ENCODE measurements at places on chromosomes 6 and 20.

- peak; percentile 29 for DNase-seq
These were observed 224.8 kb downstream of the SYNDIG1 start for GRCh38 chr20:24694157-24694726.

GRCh38 chr6:54718541-54719023, 128.0 kb upstream of the FAM83B start:
- DNase-seq: no peak

DNA sequence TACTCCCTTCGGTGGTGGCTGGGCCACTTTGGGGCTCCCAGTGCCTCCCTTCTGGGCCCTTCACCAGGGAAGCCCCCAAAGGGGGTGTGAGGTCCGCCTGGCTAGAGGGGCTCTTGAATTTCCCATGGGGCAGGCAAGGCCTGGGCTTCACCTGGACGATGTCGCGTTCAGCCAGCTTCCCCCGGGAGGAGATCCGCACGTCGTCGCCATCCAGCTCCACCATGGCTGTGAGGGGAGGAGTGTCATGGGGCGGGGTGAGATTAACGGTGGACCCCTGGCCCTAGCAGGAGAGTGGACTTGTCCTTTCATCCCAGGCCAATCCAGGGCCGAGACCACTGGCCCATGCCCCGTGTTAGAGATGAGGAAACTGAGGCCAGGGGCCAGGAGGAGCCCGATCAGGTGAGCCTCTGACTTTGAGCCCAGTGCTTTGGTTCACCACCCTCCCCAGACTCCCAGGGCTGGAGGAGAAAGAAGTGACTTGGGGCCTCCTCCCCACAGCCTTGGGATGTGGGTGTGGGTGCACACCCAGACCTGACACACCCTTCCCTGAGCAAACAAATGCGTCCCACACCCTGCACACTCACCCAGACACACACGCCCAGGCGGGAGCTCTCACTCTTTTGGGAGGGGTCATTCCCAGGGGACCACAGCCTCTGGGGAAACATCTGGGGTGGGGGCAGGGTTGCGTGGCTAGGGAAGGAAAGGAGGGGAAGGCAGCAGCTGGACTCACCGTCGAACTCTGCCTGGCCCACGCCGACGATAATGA, 46.1 kb downstream of the RAB44 start:
- no peak for DNase-seq

DNA sequence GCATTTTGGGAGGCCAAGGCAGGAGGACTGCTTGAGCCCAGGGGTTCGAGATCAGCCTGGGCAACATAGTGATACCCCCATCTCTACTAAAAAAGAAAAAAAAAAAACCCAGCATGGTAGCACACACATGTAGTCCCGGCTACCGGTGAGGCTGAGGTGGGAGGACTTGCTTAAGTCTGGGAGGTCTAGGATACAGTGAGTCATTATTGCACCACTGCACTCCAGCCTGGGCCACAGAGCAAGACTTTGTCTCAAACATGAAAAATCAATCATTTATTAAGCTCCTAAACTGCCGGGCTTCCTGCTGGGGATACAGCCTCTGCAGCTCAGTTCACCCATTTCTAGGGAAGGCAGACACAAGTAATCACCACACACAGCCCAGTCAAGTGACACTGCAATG, 7.3 kb upstream of the USP45 start:
- no peak for DNase-seq

DNA sequence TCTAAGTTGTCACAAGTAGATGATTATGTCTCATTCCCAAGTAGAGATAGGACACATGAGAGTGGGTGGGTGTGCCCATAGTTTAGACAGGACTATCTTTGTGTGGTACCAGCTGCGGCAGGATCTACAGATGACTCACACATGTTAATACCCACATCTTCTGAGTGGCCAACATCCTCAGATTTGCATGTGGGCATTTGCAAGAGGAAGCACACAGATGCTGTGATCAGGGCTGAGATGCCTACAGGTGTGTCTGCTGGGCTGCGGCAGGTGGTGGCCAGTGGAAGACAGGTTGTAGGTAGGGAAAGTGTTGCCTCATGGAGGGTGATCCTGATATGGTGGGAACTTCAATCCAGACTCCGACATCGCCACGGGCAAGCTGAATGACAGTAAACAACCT, 50.8 kb downstream of the UTRN start:
- DNase-seq: no peak

- no peak for DNase-seq
These were observed 14.3 kb upstream of the ZC3H12D start for GRCh38 chr6:149499066-149499465.

GRCh38 chr6:12935637-12936036, 219.1 kb downstream of the PHACTR1 start:
- no peak for DNase-seq

DNA sequence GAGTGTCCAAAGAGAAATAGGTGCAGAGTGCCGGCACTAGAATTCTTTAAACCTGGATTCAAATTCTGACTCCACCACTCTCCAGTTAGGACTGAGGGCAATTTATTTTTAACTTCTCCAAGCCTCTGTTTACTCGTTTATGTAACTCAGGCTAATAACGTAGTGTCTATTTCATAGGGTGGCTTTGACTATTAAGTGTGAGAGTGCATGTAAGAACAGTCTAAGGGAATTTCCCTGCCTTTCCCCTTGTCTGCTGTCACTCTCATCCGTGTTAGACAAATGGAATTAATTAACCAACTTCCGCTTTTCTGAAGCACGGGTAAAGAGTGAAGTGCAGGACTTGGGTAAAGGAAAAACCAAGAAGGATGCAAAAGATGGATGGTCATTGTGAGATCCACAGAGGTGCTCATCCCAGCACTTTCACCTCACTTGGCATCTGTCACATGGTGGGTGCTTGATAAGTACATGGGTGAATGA, 4.1 kb upstream of the ZKSCAN8 start:
- DNase-seq: peak; percentile 12

GRCh38 chr6:158854214-158855101, 35.3 kb upstream of the EZR start:
- DNase-seq: no peak

GRCh38 chr20:61360296-61360695, 108.2 kb downstream of the CDH4 start:
- no peak for DNase-seq

- DNase-seq: no peak
These were observed 64.4 kb downstream of the SMPDL3A start for GRCh38 chr6:122853259-122853995.

GRCh38 chr6:90107771-90108282, 188.8 kb downstream of the BACH2 start:
- no peak for DNase-seq

- DNase-seq: no peak
These were observed 36.4 kb upstream of the MC3R start for GRCh38 chr20:56212091-56212490.

DNA sequence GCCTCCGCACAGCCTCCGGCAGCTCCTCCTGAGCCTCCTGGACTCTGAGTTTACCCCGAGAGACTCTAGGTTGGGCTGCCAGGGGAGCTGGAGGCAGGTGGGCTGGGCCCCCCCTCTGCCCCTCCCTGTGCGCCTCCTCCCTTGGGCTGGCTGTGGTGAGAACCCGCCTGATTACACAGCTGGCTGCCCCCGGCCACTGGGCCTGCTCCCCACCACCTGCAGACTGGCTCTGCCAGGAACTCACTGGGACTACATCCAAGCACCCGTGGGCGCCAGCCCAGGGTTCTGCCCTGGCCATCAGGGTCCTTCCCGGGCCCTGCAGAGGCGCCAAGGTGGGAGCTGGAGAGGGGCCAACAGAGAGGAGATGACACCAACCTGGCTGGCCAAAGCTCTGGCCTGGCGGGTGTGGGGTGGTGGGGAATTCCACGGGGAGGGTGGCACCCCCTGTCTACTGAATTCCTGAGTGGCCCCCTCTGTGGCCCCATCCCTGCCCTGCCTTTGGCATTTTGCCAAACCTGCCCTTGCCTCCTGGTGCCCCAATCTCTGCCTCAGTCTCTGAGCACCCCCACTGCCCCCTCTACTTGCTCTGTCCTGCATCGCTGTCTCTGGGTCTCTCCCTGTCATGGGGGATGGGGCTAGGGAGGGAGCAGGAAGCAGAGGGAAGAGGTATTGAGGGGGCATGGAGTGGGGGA, 21.9 kb upstream of the CDH22 start:
- no peak for DNase-seq
